Esophagus muscularis mucosa (tissue), 4 donors: ENCODE measurements at places on chromosomes 13 and 19. TPM values are rescaled to one million over a fixed set of nuclear protein-coding genes. Genes with fewer than 3 reads are reported as not detected.

- peak overlapping the region; percentile 71 for H3K4me3 ChIP-seq
- H3K4me1 ChIP-seq, result peaks cover 26% of the 10 kb centered on the region
- H3K27me3 ChIP-seq, result no peaks in the 10 kb centered on the region
- H3K36me3 ChIP-seq, result peaks cover 19% of the 10 kb centered on the region
- DNase-seq, result no peak
- H3K27ac ChIP-seq, result peak overlapping the region; percentile 82
These were observed 451 bp downstream of the NOSIP start for GRCh38 chr19:49579947-49580263.

GRCh38 chr19:52398081-52398441 lies 412 bp downstream of the ZNF528 start:
- H3K4me1 ChIP-seq, result peaks cover 23% of the 10 kb centered on the region
- peak overlapping the region; percentile 64 for H3K27ac ChIP-seq
- peak overlapping the region; percentile 72 for H3K4me3 ChIP-seq
- no peaks in the 10 kb centered on the region for H3K27me3 ChIP-seq
- peaks cover 37% of the 10 kb centered on the region for H3K36me3 ChIP-seq

DNA sequence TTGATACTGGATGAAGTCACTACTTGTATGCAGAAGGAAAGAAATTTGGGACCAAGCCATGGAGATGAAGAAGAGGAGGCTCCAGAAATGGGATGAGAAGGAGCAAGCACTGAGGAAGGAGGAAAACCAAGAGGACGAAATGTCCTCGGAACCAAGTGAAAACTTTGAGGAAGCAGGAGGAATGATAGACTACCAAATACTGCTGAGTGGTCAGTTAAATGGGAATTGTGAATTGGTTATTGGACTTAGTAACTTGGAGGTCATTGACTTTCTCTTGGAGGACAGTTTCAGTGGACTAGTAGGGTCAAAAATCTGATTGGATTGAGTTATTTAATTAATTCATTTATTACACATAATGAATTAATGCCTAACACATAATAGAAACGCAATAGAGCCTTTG lies 167.9 kb downstream of the MYO16 start:
- H3K4me3 ChIP-seq, result no peak overlapping the region
- no peak overlapping the region for H3K27ac ChIP-seq
- H3K36me3 ChIP-seq, result no peaks in the 10 kb centered on the region
- DNase-seq, result no peak

- H3K4me1 ChIP-seq, result peaks cover 7% of the 10 kb centered on the region
- no peak overlapping the region for H3K4me3 ChIP-seq
- H3K36me3 ChIP-seq, result peaks cover 67% of the 10 kb centered on the region
- no peaks in the 10 kb centered on the region for H3K27me3 ChIP-seq
- H3K27ac ChIP-seq, result no peak overlapping the region
- no peak for DNase-seq
These were observed 13.5 kb upstream of the QTRT1 start for GRCh38 chr19:10687518-10688288.

- DNase-seq, result no peak
- H3K27me3 ChIP-seq, result no peaks in the 10 kb centered on the region
- no peaks in the 10 kb centered on the region for H3K4me1 ChIP-seq
- no peak overlapping the region for H3K27ac ChIP-seq
- H3K4me3 ChIP-seq, result no peak overlapping the region
- H3K36me3 ChIP-seq, result no peaks in the 10 kb centered on the region
These were observed 59.1 kb upstream of the RNF113B start for GRCh38 chr13:98236197-98236596.

The ATCAY gene
- 0.92 TPM for total RNA-seq

GRCh38 chr13:45717349-45717748 lies 15.2 kb downstream of the CBY2 start:
- no peaks in the 10 kb centered on the region for H3K27me3 ChIP-seq
- no peak overlapping the region for H3K27ac ChIP-seq
- DNase-seq, result no peak
- H3K36me3 ChIP-seq, result no peaks in the 10 kb centered on the region
